ENCODE measurements at places on chromosomes 4 and X.

- peak; percentile 1 for DNase-seq
These were observed at the start of gene MAOA for GRCh38 chrX:43656005-43656494. Gene MAOA (plus strand): TSS chrX:43656299. CDS start chrX:43656342, 43 bp downstream.

GRCh38 chr4:3880615-3881120 is 114.5 kb downstream of the ADRA2C start:
- DNase-seq = peak; percentile 42

GRCh38 chrX:114162068-114162735 is 421.7 kb upstream of the HTR2C start:
- DNase-seq = no peak

DNA sequence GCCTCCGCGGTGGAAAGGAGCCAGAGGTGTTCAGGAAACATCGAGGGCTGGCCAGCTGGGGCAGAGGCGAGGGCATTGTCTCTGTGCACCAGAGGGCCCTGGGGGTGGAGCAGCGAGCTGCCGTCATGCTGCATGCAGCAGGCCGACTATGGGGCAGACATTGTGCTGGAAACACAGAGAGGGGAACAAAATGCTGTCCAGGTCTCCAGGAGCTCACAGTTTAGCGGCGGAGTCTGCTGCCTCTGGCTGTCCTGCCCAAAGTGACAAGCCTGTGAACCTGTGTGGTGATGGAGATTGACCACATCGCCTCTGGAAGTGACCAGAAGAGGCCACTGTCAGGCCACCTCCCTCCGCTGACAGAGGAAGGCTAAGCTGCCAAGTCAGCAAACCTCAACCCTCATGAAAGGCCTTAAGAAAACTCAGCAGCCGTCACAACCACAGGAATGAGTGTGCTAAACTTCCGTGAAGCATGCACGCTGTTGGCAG is 20.1 kb upstream of the SASH3 start:
- DNase-seq = peak; percentile 70

DNA sequence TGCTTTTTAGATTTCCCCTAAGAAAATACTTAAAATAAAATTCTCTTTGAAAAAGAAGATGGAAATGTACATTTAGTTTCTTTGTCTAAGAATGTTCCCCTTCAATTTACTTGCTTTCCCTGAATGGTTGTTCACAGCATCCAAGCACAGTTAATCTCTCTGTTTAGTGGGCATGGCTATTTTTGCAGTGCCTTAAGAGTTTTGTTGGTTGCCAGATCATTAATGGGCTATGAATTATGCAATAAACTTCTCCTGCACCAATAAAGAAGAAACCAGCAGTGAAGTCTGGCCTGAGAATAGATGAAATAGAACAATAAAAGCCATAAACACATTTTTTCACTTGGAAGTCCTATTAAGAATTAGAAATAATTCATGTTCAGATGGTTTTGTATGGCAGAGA is 980.4 kb upstream of the IGFBP7 start:
- DNase-seq = no peak

DNA sequence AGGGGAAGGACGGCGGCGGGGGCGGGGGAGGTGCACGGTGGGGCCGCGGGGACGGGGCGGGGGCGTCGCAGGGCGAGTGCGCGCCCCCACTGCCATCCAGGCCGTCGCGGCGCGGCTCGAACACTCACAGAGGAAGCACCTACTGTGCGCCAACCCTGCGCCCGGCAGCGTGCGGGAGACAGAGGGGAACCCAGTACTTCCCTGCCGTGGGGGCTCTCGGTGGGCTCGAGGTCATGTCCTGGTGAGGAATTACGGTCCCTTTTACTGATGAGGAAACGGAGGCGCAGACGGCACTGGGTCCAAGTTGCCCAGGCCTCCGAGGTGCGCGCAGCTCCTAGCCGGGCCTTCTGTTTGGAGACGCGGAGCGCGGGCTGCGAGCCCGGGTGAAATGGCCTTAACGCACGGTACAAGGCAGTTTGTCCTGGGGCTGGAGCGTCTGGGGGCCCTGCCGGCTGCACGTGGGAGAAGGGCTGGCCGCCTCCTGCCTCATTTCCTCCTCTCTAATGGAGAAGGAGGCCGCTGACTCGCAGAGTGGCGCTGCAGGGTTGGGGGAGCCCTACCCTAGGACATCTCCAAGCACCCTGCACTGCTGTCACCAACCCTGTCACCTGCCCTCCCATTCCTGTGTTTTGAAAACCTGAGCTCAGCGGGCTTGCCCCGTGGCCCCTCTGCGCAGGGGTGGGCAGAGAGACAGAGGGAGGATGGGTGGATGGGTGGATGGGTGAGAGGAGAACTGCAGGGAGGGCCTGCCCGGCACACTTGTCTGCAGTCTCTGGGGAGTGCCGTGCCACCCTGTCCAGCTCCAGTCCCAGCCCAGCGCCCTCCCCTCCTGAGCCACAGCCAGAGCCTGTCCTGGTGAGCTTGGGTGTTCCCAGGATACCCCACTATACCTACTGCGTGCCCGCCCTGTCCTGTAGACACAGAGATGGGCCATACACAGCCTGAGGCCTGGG is 106.0 kb downstream of the ADRA2C start:
- DNase-seq = no peak

DNA sequence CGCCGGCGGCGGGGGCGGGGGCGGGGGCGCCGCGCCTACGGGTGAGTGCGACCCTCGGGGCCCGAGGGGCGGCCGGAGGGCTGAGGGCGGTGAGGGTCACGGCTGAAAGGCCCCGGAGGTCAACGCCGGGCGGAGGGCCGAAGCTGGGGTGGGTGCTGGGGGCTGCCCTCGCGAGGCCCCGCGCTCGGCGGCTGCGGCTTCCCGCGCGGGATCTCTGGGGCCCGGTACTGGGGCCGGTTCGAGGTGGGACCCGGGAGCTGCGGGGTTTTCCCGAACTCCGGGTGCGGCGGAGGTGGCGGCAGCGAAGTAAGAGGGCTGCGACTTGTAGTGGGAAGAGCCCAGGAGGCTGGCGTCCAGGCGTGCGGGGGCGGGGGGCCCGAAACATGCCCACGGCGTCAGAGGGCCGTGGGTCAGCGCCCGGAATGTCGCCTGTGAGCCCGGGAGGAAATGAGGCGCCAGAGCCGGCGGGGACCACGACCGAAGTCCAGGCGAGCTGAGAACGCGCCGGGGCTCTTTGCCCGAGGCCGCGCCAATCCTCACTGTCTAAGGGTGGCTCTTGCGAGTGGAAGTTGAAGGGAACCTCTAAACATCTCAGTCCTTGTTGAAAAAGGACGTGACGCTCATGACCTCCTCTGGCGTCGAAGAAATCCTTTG is 407 bp downstream of the IL13RA1 start:
- peak; percentile 23 for DNase-seq

GRCh38 chr4:119579823-119580222 is 48.8 kb downstream of the PDE5A start:
- no peak for DNase-seq

DNA sequence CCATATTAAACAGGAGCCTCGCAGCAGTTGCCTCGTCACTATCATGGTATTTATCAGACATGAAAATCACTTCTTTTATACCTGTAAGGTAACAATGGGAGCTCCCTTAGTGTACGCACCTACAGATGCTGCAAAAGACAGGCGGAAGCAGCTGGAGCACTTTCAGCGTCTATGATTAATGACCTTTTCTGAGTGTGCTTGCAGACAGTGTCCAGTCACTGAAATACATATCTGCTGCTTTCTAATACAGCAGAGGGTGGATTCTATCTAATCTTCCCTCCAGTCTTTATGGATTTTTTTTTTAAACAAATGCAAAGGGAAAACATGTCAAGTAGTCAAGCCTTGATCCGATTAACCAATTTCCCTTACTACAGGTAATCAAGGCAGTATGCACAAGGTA is 24.1 kb downstream of the DCTD start:
- DNase-seq = no peak

GRCh38 chr4:25320773-25321172 is 8.2 kb downstream of the ZCCHC4 start:
- peak; percentile 17 for DNase-seq

DNA sequence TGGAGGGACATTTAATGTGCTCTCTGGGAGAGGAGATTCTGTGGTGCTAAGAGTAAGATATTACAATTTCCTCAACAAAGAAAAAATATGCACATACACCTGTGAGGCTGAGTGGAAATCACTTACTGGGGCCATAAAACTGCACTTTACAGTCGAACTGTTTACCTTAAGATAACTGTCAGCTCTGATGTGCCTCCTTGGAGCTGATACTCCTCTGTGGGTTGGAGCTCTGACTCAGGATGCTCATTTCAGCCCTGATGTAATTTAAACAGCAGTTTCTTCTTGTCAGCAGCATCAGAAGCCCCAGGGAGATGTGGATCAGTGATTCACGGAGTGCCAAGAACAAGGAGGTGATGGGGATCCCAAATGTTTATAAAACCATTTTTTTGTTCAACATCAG is 241.9 kb upstream of the SFRP2 start:
- peak; percentile 2 for DNase-seq

- no peak for DNase-seq
These were observed 8.8 kb downstream of the DOK7 start for GRCh38 chr4:3471886-3472285.

DNA sequence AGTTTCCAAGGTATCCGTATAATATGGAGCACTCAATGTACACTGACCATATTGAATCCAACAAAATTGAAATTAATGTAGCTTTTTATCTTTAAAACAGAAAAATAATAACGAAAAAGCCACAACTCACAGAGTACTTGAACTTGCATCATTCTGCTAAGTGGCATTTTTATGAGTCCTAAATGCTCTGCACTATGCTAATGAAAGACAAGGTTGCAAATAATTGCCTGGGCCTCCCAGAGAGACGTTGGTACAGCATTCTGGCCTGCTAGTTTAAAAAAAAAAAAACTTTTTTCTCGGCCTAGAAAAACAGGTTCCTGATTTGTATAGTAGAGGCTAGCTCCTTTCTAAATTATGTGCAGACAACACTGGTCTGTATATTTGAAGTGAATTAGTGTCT is 4.3 kb upstream of the FAM9B start:
- DNase-seq = no peak

- peak; percentile 33 for DNase-seq
These were observed at the start of gene BMP3 for GRCh38 chr4:81030061-81030980. Gene BMP3 (plus strand): TSS chr4:81030708. CDS start chr4:81031285, 577 bp downstream.

GRCh38 chr4:169249214-169249973 is 21.4 kb downstream of the SH3RF1 start:
- DNase-seq = peak; percentile 84

- no peak for DNase-seq
These were observed 134.0 kb upstream of the PDLIM3 start for GRCh38 chr4:185669288-185669687.

DNA sequence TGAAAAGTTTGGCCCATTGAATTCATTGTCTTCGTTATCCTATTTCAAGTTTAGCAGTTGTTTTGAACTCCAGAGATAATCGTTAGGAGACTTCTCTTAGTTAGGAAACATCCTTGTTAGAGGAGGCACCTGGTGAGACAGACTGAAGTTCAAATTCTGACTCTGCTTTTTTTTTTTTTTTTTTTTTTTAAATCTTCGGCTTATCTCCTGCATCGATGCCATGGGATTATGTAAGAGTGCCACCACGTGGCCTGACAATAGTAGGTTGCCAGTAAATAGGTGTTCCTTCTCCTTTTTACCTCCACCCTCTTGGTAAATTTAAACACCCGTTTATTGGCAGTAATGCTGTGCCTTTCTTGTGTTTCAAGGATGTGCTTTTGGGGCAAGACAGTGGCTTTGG is 149.3 kb downstream of the SOWAHB start:
- DNase-seq = peak; percentile 56

GRCh38 chr4:175351473-175351872 is 433.3 kb downstream of the ADAM29 start:
- DNase-seq = no peak

DNA sequence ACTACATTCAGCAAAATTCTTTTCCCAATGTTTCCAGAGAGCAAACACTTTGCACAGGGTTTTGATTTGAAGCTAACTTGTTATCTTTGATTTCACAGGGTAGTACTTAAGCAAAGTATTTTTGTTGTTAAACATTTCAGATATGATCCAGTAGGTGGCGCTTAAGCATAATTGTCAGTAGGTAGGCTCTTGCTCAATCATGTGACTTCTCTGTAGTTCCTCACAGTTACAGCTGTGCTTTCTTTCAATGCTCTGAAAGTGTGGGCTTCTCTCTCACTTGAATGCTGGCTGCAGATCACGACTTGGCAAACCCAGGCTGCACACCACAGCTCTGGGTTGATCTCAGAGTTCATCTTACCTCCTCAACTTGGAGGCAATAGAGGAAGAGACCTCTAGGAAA is 1016.5 kb downstream of the SH3BGRL start:
- DNase-seq = peak; percentile 10

DNA sequence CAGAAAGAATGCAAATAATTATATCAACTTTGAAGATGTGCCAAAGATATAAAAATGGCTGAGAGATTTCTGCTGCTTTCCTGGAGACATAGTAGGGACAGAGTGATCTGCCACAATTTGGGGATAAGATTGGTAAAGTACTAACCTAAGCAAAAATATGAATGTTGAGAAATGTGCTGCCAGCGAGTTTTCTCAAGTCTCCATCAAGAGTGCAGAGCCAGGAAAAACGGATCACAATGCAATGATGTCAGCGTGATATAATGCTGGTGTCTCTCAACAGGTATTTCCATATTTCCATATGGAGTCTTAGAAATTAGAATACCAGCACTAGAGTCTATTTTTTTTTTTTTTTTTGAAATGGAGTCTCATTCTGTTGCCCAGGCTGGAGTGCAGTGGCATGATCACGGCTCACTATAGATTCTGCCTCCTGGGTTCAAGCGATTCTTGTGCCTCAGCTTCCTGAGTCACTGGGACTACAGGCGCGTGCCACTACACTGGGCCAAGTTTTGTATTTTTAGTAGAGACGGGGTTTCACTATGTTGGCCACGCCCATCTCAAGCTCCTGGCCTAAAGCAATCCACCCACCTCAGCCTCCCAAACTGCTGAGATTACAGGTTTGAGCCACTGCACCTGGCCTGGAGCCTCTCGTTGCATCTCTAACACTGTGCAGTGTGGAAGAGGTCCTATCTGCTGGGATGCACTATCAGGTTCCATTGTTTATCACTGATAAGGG is 893.5 kb downstream of the TRIML1 start:
- no peak for DNase-seq

GRCh38 chrX:132710656-132711155 is 221.9 kb upstream of the MBNL3 start:
- DNase-seq = peak; percentile 3

- peak; percentile 52 for DNase-seq
These were observed 8.2 kb downstream of the SLC25A4 start for GRCh38 chr4:185151296-185151695.

DNA sequence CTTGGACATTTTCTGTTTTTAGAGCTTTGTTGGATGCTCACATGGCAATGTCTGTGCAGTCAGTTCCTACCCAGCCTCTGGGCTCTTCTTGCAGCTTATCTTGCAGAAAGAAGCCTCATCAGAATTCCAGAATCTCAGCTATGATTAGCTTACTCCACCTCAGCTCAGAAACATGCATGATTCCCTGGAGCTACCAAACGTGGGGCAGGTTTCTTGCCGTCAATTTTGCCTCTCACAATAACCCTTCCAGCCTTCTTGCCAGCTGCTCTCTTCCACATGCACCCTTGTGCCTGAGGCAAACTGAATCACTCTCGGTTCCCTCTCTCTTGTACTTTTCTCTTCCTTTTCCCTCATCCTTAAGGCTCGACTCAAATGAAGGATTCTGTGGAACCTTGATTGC is 141.4 kb downstream of the PTTG2 start:
- peak; percentile 46 for DNase-seq

DNA sequence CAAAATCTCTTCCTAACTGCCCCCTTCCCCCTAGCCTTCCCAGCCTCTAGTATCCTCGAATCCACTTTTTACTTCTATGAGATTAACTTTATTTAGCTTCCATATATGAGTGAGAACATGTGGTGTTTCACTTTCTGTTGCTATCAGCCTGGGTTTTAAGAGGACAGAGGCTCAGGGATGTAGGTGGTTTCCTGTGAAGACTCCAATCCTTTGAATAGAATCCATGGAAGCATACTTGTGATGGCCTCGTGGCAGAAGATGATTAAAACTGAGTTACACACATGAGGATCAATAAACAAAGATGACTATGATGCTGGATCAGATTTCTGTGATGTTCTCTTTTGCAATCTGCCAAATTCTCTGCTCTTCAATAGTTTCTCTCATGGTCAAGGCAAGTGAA is 29.8 kb downstream of the CD99L2 start:
- DNase-seq = no peak
